ENCODE measurements at places on chromosomes 2 and 18.

DNA sequence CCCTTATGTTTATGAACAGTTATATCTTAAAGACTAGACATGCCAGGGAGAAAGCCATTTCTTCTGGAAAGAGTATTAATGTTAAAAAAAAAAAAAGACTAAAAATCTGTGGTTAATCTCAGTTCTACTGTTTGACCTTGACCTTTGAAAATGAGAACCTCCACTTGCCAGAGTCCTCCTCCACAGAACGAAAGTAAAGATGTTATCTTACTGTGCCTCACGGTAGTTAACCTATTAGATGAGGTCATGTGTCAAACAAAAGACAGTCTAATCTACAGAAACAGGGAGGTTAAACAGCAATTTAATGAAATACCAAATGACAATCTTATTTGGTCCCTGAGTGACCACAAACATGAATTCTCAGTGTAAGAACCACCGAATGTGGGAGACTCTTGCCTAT is 51.2 kb downstream of the SLC14A2 start:
- no peak for DNase-seq

DNA sequence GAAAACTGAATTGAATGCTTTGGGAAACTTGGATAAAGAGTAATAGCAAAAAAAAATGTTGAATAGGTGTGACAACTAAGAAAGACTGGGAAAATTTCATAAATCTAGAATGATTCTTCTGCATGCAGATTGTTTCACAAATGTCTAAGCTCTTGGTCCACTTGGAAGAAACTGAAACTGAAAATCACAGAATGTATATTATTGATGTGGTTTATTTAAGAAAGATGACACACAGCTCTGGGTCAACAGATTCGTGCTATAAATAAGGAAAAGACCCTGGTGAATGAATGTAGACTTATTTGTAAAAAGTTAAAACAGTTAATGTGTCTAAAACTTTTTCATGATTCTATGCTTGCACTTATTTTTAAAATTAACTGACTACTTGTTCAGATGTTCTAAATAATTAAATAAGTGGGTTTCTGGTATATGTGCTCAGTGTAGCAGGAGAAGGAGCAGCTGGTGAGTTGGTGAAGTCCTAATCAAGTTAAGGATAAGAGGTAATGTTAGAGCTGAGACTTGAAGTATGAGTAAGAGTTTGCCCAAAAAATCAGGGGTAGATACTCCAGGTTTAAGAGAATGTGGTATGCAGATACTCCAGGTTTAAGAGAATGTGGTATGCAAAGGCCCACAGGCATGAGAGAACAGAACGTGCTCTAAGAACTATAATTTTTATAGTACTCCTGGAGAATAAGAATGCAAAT is 24.5 kb downstream of the UGP2 start:
- no peak for DNase-seq

DNA sequence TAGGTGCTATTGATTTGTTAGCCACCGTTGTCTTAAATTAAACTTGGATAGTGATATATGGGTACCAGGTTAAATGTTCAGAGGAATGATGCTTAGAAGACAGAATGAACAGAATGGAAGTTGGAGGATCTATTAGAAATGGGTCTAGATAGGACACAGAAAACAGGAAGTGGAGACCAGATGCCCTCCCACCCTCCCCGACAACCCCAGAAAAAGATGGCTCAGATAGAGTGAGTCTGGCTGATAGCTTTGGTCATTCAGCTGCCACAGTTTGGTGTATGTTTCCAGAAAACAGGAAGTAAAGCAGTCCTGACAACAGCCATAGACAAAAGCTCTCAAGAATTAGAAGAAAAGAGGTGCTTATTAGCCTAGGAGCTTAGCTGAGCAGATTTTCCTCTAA is 71.5 kb upstream of the DSG1 start:
- no peak for DNase-seq

DNA sequence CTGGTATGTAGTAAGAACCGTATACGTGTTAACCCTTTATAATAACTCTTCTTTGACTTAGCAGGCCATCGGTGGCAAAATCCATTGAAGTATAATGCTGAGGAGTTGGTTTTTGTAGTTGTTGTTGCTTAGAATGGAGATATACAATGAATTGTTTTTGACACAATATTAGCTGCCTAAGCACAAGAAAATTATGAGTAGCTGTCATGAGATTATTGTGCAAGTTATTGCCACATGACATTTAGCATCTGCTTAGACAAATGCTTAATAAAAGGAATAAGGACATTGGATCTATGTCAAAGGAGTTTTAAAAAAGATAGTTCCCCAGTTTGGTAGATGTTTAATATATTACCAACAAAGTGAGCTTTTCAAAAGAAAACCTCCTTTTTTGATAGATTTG is 59.9 kb downstream of the ABCB11 start:
- no peak for DNase-seq

DNA sequence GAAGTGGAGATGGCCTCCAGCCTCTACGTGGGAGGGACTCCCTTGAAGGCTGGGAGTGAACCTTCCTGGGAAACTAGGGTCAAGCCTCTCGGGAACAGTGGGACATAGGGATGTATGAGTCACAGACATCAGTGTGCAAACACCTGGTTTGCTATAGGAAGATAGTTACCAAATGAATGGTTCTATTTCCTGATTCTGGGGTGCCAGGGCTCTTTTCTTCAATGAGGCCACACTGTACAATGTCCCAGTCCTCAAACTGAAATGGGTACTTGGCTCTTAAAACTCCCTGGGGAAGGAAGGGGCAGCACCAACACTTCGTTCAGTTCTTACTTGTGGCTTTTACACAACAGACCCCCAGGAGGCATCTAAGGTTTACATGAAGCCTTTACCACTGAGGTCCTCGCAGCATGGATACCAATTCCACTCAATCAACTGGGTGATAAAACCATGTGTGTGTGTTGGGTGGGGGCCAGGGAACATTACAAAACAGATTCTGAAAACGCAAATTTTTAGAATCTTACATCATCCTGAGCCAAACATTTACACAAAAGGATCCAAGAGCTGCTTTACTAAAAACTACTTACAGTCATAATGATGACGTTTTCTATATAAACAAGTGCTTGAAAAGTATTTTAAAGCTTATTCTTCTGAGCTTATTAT is 10.4 kb downstream of the ERFE start:
- no peak for DNase-seq

DNA sequence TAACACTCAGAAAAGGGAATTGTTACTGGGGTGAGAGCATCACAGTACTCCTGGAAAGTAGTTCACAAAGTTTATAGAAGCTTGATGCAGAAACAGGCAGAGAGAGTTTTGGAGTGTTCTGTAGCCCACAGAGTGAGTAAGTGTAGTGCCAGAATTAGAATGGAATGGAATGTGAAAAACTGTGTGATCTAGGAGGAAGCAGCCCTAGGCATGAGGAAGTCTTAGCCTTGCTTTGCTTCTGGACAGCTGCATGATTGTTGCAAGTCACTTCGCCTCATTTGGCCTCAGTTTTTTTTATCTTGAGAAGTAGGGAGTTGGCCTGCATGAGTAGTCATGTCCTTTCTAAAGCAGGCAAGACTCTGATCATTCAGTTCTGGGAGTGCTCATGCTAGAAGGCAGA is 10.9 kb downstream of the SERPINB12 start:
- no peak for DNase-seq
